WTC11 (cell line): ENCODE measurements at places on chromosomes 5 and 9. TPM values are rescaled to one million over a fixed set of nuclear protein-coding genes. Genes with fewer than 3 reads are reported as not detected.

The LRRTM2 gene
- not detected in 3 replicates for total RNA-seq

The COL5A1 gene
- 13.5 to 17.7 TPM (median 16.4 TPM) in 3 replicates for total RNA-seq

The HRCT1 gene
- total RNA-seq, result 0.41 TPM in 1 of 3 replicates, not detected in the others

The RNF208 gene
- 13.3 to 14.8 TPM (median 14.3 TPM) in 3 replicates for total RNA-seq

The OR1Q1 gene
- total RNA-seq, result not detected in 3 replicates

The SAP30L gene
- 25.6 to 33.5 TPM (median 32.0 TPM) in 3 replicates for total RNA-seq

The ESM1 gene
- not detected in 3 replicates for total RNA-seq

The CDH12 gene
- not detected in 3 replicates for total RNA-seq

The PDE6A gene
- total RNA-seq, result not detected in 3 replicates

- H3K4me3 ChIP-seq, result no peak overlapping the region
- H3K27me3 ChIP-seq, result no peaks in the 10 kb centered on the region
- no peak for DNase-seq
- H3K27ac ChIP-seq, result no peak overlapping the region
Observed at GRCh38 chr9:14027116-14027800, 286.7 kb downstream of the NFIB start.

- H3K4me3 ChIP-seq, result no peak overlapping the region
- H3K4me1 ChIP-seq, result peaks cover 41% of the 10 kb centered on the region
- no peaks in the 10 kb centered on the region for H3K36me3 ChIP-seq
- H3K27ac ChIP-seq, result no peak overlapping the region
- no peaks in the 10 kb centered on the region for H3K27me3 ChIP-seq
Observed at GRCh38 chr9:8705861-8706260, 906.3 kb upstream of the DMAC1 start.

DNA sequence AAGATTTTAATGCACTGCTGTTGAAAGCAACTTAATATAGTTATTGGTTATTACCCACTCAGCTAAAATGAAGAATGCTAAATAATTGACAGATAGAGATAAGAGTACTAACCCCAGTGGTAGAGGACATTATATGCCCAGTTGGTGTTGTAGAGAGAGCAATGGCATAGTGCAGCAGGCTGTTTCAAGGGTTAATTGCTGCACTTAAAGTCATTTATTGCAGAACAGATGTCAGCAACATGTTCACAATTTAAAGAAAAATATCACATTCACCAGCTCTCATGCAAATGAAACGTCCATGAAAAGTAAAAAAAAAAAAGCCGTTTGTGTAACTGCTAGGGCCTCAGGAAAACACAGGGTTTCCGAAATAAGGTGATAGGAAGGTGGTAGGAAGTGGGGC is 254.6 kb downstream of the MTRR start:
- no peaks in the 10 kb centered on the region for H3K36me3 ChIP-seq
- DNase-seq, result no peak
- no peak overlapping the region for H3K27ac ChIP-seq

GRCh38 chr9:130026583-130027340 is 16.2 kb downstream of the FNBP1 start:
- H3K27me3 ChIP-seq, result no peaks in the 10 kb centered on the region
- no peaks in the 10 kb centered on the region for H3K36me3 ChIP-seq
- no peak for DNase-seq

DNA sequence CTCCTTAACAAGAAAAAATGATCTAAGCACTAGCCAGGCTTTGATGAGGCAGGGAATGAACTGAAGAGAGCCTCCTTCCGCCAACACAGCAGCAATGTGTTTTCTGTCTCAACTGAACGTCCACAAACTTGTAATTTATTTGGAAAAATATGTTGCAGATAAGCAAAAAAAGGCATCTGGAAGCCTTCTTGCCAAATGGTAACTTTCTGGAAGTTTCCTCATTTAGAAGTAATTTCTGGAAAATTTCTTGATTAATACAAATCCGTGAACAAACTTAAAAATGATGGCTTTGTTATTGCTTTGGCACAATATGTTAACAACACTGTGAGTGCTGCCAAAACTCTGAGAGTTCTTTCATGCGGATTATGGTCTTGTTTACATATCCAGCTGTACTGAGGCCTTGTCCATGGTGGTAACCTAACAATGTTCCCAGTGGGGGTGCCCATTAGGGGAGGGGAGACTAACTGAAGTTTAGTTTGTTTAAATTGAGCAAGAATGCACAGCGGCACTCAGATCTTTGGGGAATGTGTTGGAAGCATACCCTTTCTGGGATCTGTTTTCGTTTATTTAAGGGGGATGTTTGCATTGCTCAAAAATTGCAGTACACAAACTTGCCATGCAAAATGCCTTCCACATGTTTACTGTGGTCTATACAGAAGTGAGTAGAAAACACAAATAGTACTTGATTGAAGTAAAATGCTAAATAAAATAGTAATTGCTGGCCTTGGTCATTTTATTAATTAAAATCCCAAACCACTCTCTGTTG is 334.7 kb downstream of the NR2F1-AS1 start:
- no peak overlapping the region for H3K27ac ChIP-seq
- peak; percentile 34 for DNase-seq
- H3K4me1 ChIP-seq, result peaks cover 21% of the 10 kb centered on the region
- H3K36me3 ChIP-seq, result no peaks in the 10 kb centered on the region
- peaks cover 78% of the 10 kb centered on the region for H3K27me3 ChIP-seq

GRCh38 chr5:6476313-6476661 is 27.6 kb downstream of the UBE2QL1 start:
- H3K36me3 ChIP-seq, result no peaks in the 10 kb centered on the region
- H3K27ac ChIP-seq, result no peak overlapping the region
- no peak for DNase-seq
- peaks cover 2% of the 10 kb centered on the region for H3K27me3 ChIP-seq
- H3K4me3 ChIP-seq, result no peak overlapping the region
- peaks cover 17% of the 10 kb centered on the region for H3K4me1 ChIP-seq

DNA sequence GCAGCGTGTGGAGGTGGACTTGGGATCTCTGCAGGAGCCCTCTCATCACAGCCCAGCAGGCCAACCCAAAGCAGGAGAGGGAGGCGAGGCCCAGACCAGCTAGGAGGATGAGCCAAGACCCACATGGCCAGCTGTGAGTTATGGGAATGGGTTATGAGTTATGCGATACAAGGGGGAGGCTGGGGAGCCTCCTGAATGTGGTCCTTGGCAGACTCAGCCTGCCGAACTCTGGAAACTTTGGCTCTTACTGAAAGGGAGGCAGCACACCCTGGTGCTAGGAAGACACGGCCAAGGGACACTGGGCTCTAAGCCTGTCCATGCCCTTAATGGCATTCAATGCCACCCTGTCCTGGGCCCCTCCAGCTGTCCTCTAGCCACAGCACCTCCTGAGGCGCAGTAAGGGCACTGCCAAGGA is 7.7 kb upstream of the VAV2 start:
- peaks cover 2% of the 10 kb centered on the region; the same call in 1 of the 2 replicates for H3K4me1 ChIP-seq
- H3K36me3 ChIP-seq, result no peaks in the 10 kb centered on the region
- H3K27ac ChIP-seq, result no peak overlapping the region

- H3K4me1 ChIP-seq, result peaks cover 10% of the 10 kb centered on the region
- no peaks in the 10 kb centered on the region for H3K27me3 ChIP-seq
- no peaks in the 10 kb centered on the region for H3K36me3 ChIP-seq
- no peak overlapping the region for H3K4me3 ChIP-seq
- no peak overlapping the region for H3K27ac ChIP-seq
- DNase-seq, result no peak
Observed at GRCh38 chr9:126952205-126952977, 37.8 kb downstream of the RALGPS1 start.

DNA sequence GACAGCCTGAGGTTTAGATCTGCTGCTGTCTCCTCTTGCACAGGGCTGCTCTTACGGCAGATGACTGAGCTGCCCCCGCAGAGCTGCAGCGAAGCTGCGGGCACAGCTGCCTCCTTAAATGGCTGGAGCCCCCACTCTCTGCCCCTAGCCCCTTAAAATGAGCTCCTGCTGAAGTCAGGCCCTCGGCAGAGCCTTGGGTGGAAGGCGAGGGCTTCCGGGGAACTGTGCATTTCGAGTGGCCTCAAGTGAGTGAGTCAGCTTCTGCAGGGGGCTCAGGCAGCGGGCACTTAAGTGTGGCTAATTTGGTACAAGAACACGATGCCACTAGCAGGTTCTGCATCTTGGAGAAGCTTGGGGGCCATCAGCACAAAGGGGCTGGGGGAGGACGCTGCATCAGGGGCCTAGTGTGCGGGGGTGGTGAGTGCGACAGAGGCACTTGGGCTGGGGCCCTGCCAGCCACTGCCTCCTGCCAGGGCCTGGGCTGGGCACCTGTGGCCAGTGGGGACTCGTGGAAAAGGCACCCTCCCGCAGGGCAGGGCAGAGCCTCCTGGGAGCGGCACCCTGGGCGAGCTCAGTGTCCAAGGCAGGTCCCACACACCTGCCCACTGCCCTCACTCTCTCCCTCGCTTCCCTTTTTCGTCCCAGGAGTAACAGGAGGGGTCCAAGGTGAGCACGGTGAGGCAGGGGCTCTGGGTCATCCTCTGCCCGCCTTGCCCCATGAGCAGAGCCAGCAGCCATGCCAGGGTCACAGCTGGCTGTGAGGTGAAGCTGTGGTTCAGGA is 28.8 kb upstream of the RNU6ATAC start:
- no peak overlapping the region for H3K27ac ChIP-seq
- no peak for DNase-seq
- no peaks in the 10 kb centered on the region; the same call in 1 of the 2 replicates for H3K27me3 ChIP-seq
- no peak overlapping the region for H3K4me3 ChIP-seq
- no peaks in the 10 kb centered on the region for H3K36me3 ChIP-seq

DNA sequence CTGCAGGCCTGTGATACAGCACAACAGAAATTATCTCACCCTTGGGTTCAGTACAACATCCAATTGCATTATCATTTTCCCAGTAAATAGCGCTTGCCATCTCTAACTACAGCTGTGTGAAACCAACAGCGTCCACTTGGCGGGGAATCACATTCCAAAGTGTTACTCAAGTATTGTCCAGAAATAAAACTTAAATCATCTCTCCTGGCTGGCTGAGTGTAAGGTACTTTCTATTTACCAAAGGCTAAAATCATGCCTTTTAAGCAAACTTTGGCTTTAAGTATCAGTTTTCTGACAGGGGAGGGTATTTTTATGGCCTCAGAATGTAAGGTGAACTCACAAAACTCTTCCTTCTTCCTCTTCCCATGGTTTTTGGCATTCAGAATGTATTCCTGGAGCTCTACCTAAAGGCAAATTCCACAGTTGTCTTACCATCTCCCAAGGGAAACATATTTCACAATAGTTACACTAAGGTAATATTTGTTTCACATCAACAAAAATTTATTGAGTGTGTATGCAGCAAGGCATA is 205.6 kb upstream of the MPDZ start:
- no peaks in the 10 kb centered on the region for H3K27me3 ChIP-seq
- H3K4me3 ChIP-seq, result no peak overlapping the region
- no peaks in the 10 kb centered on the region for H3K36me3 ChIP-seq
- peaks cover 50% of the 10 kb centered on the region for H3K4me1 ChIP-seq
- no peak overlapping the region for H3K27ac ChIP-seq

DNA sequence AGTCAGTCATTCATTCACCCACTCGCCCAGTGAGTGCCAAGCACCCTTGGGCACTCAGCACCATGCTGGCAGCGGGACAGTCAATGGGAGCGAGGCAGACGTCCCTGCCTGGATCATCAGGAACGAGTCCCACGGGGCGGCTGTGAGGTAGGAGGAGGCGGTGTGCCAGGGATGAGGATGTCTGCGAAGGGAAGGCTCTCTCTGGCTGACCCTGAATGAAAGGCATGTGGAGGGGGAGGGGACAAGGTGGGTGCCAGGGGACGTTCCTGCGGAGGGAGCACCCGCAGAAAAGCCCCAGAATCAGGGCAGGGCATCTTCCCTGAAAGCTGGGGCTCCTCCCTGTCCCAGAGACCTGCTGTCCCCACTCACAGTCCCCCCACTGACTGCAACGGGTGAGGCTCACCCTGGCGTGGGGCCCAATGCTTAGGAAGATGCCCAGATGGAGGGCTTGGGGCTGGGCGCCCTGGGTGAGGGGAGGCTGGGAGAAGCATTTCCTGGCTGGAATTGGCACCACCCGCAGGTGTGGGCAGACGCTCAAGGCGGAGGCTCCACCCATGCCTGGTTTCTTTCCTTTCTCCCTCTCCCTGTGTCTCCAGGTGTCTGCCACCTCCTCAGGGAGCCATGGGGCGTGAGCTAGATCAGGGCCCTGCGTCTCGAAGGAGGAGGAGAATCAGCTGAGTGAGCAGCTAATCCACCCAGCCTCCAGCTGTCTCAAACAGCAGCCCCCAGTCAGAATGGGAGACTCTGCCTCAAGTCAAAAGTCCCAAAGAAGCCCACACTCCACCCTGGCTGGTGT is 179.0 kb upstream of the PPP1R26 start:
- no peak overlapping the region for H3K4me3 ChIP-seq
- peaks cover 28% of the 10 kb centered on the region for H3K4me1 ChIP-seq
- no peaks in the 10 kb centered on the region for H3K27me3 ChIP-seq
- no peak overlapping the region for H3K27ac ChIP-seq

GRCh38 chr9:14311171-14311949 is 2.6 kb downstream of the NFIB start:
- H3K4me1 ChIP-seq, result peaks cover 37% of the 10 kb centered on the region
- H3K36me3 ChIP-seq, result peaks cover 8% of the 10 kb centered on the region
- no peak for DNase-seq
- peak overlapping the region; percentile 87 for H3K4me3 ChIP-seq

GRCh38 chr5:81021486-81021885 is 61.3 kb downstream of the RASGRF2 start:
- H3K27ac ChIP-seq, result no peak overlapping the region
- DNase-seq, result no peak
- no peaks in the 10 kb centered on the region for H3K27me3 ChIP-seq
- H3K4me1 ChIP-seq, result peaks cover 8% of the 10 kb centered on the region
- H3K36me3 ChIP-seq, result no peaks in the 10 kb centered on the region
